ENCODE measurements at places on chromosomes 1 and 21.

DNA sequence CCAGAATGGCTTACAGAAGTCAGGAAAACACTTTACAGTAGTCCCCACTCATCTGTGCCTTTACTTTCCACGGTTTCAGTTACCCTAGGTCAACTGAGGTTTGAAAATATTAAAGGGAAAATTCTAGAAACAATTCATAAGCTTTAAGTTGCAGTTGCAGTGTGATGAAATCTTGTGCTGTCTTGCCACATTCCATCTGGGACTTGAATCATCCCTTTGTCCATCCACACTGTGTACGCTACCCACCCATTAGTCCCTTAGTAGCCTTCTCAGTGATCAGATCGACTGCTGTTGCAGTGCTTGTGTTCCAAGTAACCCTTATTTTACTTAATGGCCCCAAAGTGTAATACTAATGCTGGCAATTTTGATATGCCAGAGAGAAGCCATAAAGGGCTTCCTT lies 30.5 kb downstream of the ZCCHC17 start:
- no peak for DNase-seq

DNA sequence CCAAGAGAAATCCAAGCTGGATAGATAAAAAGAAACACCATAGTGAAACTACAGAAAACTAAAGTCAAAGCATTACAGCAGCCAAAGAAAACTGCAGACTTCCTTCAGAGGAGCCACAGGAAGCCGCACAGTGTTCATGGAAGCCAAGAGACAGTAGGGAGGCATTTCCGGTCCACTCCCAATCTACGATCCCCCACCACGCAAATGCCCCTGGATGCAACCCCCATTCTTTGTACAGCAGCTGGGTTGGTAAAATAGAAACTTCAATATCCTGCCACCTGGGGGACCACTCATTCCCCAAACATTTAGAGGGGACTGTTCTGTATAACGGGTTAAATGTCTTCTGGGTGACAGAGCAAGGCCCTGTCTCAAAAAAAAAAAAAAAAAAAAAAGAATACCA lies 43.9 kb upstream of the TSPEAR start:
- DNase-seq, result no peak

DNA sequence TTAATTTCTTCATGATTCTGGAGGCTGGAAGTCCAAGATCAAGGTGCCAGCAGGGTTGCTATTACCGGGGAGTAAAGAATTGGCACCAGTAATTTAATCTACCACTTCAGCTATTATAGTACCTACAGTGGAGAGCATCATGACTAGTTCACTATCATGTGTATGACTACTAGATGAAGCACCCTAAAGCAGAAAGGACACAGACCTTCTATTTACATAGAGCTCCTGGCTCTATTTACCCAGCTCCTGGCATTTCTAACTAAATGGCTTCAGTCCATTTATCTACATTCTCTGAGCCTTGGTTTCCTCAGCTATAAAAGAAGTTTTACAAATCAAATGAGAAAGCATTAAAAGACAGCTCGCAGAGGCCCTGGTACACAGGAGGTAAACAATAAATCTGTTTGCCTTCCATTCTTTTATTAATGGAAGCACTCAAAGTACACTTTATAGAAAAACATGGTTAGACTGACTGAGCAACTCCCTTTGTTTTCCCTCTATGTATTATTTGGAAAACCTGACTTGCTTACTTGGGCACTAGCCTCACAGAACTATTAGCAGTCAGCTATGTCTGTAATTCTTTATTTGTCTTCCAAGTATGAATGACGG lies 203.0 kb downstream of the SLC35F3 start:
- DNase-seq, result no peak

- no peak for DNase-seq
These were observed 5.1 kb downstream of the IFNAR2 start for GRCh38 chr21:33234635-33235520.

DNA sequence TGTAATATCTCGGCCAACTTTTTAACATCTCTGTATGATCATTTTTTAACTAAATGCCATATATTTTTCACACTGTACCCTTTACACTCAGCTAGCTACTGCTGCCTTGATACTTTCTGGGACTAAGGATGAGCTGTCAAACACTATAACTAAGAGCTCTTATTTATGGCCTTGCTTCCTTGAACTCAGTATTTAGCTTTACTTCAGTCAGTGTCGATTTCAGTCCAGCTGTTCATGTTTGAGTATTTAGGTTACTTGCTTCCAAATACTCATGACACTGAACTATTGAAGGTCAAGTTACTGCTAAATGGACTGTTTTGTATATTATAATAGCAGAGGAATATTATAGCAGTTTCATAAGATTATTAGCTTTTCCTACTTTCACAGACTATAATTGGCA lies 25.9 kb upstream of the USP25 start:
- DNase-seq, result no peak

DNA sequence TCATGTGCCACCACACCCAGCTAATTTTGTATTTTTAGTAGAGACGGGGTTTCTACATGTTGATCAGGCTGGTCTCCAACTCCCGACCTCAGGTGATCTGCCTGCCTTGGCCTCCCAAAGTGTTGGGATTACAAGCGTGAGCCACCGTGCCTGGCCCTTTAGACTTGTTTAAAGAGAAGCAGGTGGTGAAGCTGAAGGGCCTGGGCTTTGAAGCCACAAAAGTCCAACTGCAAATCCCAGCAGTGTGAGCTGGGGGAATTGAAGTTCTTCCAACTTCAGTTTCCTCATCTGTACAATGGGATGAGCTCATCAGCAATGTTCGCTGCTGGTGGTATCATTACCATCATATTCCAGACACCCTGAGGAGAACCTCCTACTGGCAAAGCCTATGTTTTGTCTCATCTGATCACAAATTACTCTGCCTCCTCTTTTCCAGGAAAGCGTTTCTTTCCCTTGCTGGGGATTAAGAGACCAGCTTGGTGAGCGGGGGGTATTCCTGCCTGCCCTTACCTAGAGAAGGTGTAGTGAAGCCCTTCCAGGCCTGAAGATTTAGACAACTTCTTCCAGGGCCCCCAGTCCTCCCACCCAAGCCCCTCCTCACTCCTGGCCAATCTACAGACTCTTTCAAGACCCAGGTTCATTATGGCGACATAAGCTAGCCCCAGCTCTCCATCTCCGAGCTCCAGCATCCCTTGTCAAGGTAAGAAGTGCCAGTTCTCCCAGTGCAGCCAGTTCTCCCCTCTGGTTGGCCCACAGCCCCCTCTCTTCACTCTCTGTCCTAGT lies 2.4 kb upstream of the SHISA4 start:
- no peak for DNase-seq

DNA sequence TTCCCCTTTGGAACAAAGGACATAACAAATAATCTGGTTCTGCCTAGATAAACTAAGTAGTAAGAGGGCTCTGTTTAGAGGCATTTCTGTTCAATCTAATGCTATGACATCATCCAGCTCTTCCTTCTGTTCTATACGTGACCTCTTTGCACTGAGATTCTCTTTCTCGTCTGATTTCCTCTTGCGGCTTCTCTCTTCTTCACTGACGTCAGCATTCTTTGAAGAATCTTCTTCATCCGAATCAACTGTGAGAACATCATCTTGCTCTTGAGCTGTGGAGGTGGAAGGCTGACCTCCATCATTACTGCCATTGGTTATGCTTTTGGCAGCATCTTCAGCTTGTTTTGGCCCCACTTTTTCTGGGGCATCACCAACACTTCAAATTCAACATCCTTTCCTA lies 130.4 kb downstream of the HS2ST1 start:
- no peak for DNase-seq

- DNase-seq, result peak; percentile 85
These were observed 41.6 kb downstream of the GNG12 start for GRCh38 chr1:67791686-67792085.

DNA sequence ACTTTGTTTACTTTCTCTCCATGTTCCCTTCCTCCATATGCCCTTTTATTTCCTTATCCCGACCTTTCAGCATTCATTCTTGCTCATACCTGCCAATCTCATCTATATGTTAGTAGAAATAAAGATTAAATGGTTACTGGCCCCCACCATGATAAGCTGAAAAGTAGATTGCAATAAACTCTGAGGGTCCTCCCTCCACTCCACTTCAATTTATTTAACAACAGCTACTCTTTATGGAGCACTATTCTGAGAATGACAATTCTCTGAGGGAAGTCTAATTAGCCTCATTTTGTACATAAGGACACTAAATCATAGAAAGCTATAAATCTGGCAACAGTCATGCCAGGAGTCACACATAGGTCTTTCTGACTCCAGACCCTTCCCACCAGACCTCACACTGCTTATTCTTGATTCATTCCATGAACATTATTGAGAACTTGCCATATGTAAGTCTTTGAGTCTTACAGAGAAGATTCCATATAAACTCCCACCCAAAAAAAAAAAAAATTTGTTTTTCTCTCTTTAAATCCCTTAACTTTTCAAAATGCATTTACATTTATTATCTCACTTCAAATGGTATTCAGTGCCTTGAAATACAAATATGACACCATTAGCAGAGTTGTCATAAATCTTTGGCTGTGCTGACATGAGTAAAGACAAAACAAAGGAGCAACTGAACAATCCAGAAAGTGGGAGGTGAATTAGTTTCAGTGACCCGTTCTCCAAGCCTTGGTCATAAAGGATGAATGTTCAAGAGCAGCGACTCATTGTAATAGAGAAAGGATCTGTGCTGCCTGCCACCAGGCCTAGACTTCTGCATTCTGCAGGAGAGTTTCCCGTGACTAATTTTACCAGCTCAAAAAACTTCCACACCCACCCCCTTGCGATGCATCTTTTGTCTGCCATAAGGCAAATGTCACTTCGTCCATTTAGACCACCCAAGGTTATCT lies 28.5 kb downstream of the PALMD start:
- DNase-seq, result no peak

DNA sequence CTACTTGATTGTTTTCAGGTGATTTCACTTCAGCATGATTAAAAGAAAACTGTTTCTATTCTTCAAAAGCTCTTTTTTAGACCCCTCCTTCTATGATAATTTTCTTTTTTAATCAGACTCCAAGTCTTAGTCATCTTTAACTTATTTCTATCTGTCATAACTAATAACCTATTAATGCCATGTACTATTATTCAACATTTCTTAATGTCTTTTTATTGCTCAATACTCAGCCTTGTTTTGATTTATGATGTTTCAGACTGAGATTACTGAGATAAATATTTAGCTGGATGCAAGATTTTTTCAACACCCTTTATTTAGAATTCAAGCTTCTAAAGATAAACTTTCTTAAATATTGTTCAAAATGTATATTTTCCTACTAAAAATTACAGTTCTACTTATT lies 53.6 kb downstream of the ATP6V1G3 start:
- DNase-seq, result no peak

DNA sequence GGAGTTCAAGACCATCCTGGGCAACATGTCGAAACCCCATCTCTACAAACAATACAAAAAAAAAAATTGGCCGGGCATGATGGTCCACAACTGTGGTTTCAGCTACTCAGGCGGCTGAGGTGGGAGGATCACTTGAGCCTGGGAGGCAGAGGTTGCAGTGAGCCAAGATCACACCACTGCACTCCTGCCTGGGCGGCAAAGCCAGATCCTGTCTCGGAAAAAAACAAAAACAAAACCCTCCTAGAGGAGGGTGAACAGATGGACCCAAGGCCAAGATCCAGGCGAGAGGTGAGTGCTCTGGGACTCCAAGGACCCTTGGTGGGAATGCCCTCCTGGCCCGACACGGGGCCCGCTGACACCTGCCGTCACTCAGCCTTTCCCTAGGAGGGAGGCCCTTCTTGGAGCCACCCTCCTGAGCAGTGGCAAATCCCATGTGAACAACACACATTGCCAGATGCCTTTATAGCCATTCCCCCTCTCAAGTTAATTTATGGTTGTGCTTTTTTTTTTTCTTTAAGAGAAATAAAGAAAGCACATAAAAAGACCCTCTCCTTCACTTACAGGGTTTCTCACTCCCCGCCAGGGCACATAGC lies 380 bp downstream of the TFF2 start:
- no peak for DNase-seq

- no peak for DNase-seq
These were observed 49.8 kb downstream of the ADAMTS1 start for GRCh38 chr21:26795412-26795805.

- DNase-seq, result no peak
These were observed 4.1 kb upstream of the WNT9A start for GRCh38 chr1:227951624-227952373.

GRCh38 chr1:223785808-223786207 lies 59.9 kb downstream of the TP53BP2 start:
- no peak for DNase-seq

GRCh38 chr1:172540635-172541034 lies 7.7 kb downstream of the SUCO start:
- DNase-seq, result no peak

DNA sequence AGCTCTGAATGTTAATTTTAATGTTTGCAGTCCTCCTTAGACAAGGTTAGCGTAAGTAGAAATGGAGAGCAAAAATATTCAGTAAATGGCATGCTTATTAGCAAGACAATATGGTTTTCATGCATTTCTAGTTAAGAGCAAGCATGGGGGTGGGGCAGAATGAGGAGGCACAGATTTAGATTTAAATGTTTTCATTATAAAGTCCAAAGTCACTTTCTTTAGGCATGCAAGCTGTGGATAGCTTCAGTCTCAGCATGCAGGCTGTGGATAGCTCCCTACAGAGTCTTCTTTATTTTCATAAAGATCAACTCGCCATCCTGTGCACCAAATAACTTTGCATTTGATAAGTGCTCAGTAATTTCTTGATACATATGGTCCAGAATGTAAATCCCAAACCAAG lies 1294.5 kb upstream of the ADGRL2 start:
- no peak for DNase-seq

DNA sequence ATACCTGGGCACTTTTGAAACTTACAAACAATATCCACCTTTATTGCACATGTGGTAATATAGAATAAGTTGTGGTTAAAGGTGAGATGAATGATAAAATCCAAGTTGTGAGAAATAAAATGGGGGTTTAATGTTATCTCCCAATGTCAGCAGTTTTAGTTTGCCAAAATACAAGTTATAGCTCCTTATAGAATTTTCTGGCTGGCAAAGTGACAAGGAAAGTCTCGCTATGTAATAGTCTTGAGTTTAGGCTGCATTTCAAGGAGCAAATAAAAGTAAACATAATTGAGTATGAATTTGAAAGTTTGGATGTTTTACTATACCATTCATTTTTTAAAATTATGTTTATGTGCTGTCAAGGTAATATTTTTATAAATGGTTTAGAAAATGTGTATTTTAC lies 15.0 kb upstream of the NEXN start:
- no peak for DNase-seq

- DNase-seq, result no peak
These were observed 17.4 kb downstream of the AK4 start for GRCh38 chr1:65165269-65165993.

Measured in astrocyte of the cerebellum (primary cell).